ENCODE measurements at places on chromosomes 5 and 9.

DNA sequence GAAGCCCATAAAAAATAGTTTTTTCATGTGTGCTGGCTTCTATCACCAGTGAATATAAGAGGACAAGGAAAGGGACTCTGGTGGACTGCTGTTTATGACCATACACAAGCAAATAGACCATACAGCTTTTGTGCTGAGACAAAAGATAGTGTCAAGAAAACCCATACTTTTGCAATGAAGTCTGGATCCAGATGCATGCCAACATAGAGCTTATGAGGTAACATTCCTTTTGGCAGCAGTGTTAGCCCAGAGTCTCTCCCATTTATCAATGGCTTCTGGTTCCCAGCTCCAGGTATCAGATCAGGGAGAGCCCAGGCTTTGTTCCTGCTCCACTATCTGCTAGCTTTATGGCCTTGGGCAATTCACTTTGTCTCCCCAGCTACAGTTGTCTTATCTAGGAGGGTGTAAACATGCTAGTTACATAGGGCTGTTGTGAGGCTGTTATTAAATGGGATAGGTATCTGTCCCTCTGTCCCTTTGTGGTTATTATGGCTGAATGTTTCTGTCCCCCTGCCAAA, 55.6 kb downstream of the CCDC192 start:
- peak; percentile 42 for DNase-seq

GRCh38 chr9:13759551-13759950, 480.1 kb upstream of the MPDZ start:
- no peak for DNase-seq

DNA sequence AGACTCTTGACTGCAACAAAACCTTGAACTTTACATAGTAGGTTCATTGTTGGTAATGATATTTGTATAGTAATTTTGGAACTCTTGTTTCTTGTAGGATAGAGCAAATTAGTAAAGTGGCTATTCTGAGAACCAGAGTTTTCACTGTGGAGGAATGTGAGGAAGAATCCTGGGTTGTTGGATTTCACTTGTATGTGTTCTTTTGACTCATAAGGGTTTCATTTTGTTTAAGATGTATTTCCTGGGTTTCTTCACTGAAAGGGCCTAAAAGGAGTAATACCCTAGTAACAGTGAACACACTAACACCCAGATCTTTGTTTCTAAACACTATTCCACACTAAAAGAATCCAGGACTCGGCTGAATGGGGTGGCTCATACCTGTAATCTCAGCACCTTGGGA, 20.1 kb downstream of the TTC1 start:
- DNase-seq = no peak

- DNase-seq = no peak
Measured at GRCh38 chr9:122116448-122117173, 23.5 kb upstream of the TTLL11 start.

- DNase-seq = no peak
Measured at GRCh38 chr5:57804007-57804444, 321.4 kb upstream of the ACTBL2 start.

DNA sequence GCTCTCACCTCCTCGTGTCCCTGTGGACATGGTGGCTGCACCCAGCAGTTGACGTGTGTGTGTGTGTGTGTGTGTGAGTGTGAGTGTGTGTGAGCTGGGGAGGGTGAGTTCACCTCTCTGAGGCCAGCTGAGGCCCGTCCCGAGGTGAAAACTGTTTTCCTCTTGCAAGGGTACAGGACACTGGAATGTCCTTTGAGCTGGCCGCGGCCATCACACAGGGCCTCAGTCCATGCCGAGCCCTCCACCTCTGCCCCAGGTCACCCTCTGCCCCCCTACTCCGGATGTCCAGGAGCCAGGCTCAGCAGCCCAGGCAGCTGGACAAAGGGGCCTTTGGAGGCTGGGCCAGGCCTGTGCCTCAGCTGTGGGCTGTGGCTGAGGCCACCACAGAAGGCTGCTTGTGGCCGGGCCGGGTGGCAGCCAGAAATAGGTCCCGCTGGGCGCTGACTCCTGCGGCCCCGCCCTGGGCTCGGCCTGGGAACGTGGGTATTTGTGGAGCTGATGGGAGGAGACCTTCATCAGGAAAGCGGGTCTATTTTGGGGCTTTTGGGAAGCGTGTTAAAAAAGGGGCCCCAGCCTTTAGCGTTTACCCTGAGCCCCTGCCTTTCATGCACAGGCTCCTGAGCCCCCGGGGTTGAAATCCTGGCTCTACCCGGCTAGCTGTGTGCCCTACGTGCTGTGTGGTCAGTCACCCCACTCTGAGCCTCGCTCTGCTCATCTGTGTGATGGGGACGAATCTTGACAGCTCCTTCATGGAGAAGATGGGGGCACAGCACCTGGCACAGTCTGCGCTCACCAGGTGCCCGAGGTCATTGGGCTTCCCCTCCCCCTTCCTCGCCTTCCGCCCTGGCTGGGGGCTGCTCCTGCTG, 75.1 kb upstream of the IER5L start:
- DNase-seq = no peak

DNA sequence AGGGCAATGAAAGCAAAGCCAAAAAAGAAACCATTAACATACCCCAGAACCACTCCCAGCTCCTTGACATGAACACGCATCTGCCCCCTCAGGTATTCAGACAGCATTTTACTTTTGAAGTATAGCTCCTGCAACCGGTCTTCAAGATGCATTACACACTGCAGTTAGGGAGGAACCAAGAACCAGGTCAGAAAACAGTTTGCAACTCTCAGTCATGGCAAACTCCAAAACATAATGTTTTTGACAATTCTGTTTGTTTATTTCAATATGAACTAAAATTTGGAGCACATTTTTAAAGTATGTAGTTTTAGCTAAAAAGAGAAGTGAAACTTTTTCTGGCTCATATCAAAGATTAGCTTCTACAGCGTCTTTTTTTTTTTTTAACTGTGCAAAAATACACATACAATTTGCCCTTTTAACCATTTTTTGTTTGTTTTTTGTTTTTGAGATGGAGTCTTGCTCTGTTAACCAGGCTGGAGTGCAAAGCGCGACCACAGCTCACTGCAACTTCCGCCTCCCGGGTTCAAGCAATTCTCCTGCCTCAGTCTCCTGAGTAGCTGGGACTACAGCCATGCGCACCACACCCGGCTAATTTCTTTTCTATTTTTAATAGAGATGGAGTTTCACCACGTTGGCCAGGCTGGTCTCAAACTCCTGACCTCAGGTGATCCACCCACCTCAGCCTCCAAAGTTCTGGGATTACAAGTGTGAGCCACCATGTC, 12.2 kb upstream of the RAPGEF6 start:
- no peak for DNase-seq

GRCh38 chr5:149372932-149373331, 6.2 kb downstream of the IL17B start:
- no peak for DNase-seq

DNA sequence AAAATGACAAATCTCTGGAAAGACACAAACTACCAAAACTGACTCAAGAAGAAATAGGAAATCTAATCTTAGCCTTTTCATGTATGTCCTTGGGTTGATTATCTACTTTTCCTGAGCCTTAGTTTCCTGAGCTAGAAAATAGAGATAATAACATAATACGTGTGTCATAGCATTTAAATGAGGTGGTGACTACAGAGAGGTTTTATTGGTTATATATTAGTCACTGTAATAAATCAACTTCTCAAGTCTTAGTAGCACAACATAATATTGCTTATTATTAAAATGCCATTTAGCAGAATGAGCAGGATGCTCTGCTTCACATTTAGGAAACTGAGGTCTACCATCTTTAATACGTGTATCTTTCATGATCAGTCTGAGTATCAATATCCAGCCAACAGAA, 7.1 kb upstream of the PJA2 start:
- no peak for DNase-seq

- DNase-seq = no peak
Measured at GRCh38 chr5:1464096-1464446, 18.8 kb upstream of the SLC6A3 start.

- no peak for DNase-seq
Measured at GRCh38 chr5:94469894-94470329, 148.5 kb downstream of the KIAA0825 start.

- DNase-seq = no peak
Measured at GRCh38 chr5:102771435-102771834, 16.3 kb downstream of the PAM start.

- DNase-seq = no peak
Measured at GRCh38 chr9:107874591-107875369, 385.2 kb upstream of the KLF4 start.

DNA sequence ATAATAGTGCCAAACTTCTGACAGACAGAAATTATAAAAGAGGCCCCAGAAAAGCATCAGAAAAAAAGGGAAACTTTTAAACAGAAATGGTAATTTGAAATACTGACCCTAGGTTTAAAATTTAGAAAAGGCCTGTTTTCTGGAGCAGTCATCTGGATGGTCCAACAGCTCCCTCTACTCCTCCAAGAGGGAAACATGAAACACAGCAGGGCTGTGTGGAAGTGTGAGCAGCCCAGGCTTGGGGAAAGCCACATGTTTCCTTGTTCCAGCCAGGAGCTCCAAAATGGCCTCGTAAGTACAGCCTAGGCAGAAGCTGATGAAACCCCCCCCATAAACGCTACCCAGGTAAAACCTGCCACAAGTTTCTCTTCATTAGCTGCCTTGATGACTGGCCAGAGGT, 499.3 kb upstream of the ADAMTS16 start:
- no peak for DNase-seq

- peak; percentile 89 for DNase-seq
Measured at GRCh38 chr9:133855802-133856521, 117.8 kb upstream of the SARDH start.

GRCh38 chr5:42915306-42915866, 103.7 kb upstream of the SELENOP start:
- DNase-seq = no peak

DNA sequence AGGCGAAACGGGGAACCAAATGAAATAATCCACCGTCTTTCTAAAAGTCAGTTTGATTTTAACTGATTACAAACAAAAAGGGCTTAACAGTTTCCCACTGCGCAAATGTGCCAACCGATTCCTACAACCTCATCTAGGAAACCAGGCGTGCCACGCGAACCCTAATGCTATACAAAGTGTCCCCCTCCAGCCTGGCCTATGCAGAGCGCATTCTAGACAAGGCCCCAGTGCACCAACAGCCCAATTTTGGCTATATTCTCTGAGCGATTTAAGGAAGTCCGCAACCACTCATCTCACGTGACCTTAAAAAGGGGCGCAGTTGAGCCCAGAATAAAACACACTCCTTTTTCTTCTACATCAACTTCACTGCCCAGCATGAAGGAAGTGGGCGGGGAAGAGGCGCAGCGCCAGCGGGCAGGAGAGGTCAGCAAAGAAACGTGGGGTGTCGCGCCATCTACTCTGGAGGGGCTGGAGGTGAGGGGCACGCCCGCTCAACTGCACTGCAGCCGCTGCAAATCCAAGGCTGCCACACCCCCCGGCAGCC, 779 bp downstream of the FAM13B start:
- no peak for DNase-seq

- DNase-seq = no peak
Measured at GRCh38 chr9:14310311-14310710, 3.6 kb downstream of the NFIB start.

GRCh38 chr9:133610845-133611244, 1.7 kb upstream of the FAM163B start:
- DNase-seq = no peak

- DNase-seq = no peak
Measured at GRCh38 chr5:112625246-112625645, 112.4 kb upstream of the APC start.

DNA sequence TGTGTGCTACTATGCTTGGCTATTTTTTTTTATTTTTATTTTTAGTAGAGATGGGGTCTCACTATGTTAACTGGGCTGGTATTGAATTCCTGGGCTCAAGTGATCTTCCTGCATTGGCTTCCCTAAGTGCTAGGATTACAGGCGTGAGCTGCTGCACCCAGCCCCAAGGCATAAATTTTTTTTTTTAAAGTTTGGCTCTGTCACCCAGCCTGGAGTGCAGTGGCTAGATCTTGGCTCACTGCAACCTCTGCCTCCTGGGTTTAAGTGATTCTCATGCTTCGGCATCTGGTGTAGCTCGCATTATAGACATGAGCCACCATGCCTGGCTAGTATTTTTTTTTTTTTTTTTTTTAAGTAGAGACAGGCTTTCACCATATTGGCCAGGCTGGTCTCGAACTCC, 70.3 kb downstream of the RAB24 start:
- no peak for DNase-seq

DNA sequence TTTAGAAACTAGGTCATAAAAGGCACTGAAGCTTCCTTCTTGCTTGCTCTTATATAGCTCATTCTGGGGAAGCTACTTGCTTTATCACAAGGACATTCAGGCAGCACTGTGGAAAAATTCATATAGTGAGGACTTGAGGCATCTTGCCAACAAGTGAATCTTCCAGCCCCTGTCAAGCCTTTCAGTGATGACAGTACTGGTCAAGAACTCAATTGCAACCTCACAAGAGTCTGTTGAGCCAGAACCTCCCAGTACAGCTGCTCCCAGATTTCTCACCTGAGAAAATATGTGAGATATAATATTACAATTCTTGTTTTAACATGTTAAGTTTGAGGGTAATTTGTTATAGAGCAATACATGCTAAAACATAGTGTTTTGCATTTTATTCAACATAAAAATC, 2011.0 kb upstream of the NUDT12 start:
- DNase-seq = no peak

DNA sequence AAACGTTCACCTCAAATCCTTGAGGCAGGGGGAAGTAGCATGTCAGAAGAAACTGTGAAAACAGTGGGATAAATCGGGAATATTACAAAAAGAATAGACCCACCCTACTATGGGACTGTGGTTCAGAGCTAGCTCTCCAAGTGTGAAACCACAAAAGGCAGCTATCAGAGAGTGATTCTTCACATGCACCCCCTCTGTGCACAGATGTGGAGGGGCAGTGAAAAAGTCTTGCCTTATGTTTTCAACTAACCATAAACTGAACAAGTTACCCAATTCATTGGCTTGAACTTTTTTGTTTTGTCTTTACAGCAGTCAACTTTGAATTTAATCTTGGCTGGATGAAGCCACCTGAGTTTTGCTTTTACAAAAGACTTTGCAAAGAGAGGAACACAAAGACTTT, 98.8 kb upstream of the NR4A3 start:
- no peak for DNase-seq

DNA sequence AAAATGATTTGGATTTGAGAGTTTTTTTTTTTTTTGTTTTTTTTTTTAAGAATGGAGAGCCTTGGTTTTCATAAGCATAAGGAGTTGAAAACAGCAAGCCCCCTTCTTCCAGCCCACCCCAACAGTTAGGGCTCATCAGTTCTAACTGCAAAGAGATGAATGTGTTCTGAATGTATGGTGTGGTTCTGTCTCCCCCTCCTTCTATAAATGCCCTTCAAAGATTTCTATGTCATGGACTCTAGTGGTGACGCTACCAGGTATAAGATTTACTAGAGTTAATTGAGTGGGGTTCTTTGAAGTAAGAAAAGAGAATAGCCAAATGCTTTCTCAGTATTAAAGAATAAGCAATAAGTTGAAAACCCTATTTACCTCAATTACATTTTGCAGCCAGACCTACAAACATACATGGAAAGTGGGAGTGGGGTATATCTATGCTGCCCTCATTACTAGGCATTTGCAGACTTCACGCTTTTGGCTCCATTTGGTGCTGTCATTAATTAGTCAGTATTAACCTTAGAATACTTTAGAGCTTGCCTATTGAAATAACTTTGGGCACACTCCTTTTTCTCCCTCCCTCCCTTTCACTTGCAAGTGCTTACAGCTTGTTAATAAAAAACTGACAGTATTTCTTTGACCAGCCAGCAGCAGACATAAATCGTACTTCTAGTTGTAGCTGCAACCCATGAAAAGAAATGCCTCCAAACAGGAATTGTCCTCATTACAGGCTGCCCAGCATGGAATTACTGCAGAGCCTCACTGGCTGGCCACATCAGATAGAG, 667.2 kb upstream of the ZNF608 start:
- no peak for DNase-seq
